ENCODE measurements at places on chromosomes 13 and 19.

- peak; percentile 2 for DNase-seq
These were observed 528 bp downstream of the ZNF8 start for GRCh38 chr19:58279042-58279924.

- no peak for DNase-seq
These were observed 701.4 kb downstream of the FGF9 start for GRCh38 chr13:22372261-22372660.

GRCh38 chr19:46786236-46787039 lies 2.0 kb downstream of the SLC1A5 start:
- peak; percentile 81 for DNase-seq

- DNase-seq, result no peak
These were observed 47.9 kb downstream of the DCT start for GRCh38 chr13:94431574-94431973.

DNA sequence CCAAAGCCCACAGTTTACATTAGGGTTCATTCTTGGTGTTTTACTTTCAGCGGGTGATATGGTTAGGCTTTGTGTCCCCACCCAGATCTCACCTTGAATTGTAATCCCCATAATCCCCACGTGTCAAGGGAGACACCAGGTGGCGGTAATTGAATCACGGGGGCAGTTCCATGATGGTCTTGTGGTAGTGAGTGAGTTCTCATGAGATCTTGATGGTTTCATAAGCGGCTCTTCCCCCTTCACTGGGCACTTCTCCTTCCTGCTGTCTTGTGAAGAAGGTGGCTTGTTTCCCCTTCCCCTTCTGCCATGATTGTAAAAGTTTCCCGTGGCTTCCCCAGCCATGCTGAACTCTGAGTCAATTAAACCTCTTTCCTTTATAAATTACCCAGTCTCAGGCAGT lies 12.0 kb downstream of the FPR2 start:
- no peak for DNase-seq

GRCh38 chr13:29802621-29803020 lies 47.8 kb downstream of the UBL3 start:
- no peak for DNase-seq

GRCh38 chr13:74068471-74068870 lies 65.7 kb downstream of the KLF12 start:
- no peak for DNase-seq

GRCh38 chr13:95745752-95746151 lies 68.8 kb downstream of the DNAJC3 start:
- no peak for DNase-seq

DNA sequence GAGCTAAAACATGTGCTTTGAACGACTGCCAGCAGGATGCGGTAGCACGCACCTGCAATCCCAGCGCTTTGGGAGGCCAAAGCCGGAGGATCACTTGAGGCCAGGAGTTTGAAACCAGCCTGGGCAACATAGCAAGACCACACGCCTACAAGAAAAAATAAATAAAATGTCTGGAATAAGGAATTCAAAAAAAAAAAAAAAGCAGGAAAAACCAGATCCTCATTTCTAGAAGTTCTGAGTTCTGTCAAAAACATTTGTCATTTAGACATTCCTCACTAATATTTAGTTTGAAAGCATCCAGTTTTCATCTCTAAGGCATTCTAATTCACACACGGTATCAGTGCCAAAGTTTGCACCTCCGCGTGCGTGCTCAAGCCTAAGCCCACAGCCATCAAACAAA lies 36.9 kb upstream of the USE1 start:
- DNase-seq, result no peak

GRCh38 chr19:14305706-14306105 lies 75.5 kb upstream of the ADGRE5 start:
- DNase-seq, result no peak

DNA sequence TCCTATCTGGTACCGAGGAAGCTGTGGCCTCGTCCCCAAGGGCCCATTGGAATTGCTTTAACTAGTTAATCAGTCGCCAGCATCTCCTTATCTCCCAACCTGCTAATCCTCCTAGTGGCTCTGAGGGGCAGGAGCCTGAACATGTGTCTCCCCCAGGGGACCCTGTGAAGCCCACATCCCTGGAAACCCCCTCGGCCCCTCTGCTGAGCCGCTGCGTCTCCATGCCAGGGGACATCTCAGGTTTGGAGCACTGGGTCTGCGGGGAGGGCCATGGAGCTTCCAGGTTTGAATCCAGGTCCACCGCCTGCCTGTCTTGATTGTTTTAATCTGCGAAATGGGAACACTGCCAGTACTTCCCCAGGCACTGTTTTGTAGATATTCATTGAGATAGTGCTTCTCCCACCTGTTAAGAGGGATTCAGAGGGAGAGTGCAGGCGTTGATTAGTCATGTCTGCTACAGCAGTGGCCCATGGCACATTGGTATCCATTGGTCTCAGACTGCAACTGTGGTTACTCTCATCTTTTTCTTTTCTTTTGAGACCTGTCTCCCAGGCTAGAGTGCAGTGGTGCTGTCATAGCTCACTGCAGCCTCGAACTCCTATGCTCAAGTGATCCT lies 6.4 kb downstream of the PNPLA6 start:
- DNase-seq, result no peak

DNA sequence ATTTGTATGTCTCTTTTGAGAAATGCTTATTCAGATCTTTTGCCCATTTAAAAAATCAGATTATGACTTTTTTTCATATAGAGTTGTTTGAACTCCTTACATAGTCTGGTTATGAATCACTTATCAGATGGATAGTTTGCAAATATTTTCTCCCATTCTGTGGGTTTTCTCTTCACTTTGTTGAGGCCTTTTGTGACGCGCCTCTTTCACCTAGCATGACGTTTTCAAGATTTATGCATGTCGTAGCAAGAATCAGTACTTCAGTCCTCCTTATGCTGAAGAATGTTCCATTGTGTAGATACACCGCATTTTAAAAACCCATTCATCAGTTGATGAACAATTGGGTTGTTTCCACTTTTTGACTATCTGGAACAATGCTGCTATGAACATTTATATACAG lies 13.4 kb downstream of the PABPC3 start:
- no peak for DNase-seq

- DNase-seq, result no peak
These were observed 8.1 kb downstream of the CEBPA start for GRCh38 chr19:33294058-33294798.

DNA sequence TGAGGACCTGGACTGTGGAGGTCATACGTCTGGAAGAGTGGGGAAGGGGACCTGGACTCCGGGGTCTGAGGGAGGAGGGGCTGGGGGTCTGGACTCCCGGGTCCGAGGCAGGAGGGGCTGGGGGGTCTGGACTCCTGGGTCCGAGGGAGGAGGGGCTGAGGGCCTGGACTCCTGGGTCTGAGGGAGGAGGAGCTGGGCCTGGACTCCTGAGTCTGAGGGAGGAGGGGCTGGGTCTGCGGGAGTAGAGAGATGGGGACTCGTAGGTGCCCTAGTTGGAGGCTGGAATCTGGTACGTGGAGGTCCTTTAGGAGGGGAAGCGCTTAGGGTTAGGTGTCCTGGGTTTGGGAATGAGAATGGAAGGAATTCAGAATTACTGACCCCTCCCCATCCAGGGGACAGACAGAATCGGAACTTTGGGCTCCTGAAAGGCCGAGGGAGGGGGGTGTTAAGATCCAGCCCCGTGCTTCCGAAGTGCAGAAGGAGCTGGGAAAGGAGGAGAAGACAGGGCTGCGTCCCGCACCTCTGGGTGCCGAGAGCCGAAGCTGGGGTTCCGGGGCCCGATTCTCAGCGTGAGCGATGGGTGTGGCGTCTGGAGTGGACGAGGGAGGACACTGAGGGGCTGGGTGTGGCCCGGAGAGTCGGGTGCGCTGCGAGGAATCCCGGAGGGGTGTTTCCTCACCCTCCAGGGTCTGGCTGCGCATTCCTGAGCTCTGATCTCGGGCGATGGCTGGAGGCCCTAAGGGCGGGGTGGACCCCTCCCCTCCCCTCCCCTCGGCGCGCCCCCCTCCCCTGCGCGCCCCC lies 608 bp downstream of the MYADM start:
- no peak for DNase-seq

DNA sequence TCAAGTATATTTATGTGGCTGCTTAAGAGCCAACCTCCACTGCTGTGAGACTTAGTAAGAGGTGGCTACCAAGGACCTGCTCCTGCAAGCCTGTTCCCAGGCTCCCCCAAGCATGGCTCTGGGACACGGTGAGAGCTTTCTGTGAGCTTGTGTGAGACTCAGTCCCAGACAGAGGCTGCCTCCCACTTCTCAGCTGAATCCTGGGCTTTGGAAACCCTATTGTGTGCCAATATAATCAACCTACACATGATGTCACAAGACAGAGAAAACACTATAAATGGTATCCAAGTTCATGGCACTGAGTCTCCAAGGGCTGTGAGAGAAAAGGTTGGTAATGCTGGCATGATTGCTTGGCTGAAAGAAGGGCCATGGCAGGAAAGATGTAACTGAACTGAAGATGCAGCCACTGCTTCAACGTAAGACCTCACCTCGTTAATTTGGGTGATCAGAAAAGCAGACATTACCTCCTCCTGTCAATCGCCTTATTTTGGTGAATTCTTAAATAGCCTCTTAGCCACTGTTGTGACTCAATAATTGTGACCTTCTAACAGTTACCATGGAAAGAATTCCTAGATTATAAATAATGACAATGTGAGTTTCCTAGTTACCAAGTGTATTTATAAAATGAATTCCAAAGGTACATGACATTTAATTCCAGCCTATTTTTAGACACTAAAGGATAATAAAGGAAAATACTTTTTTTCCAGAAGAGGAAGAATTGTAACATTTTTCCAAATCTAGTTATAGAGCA lies 332.0 kb downstream of the IRS2 start:
- DNase-seq, result no peak

GRCh38 chr13:61276401-61276800 lies 139.2 kb downstream of the PCDH20 start:
- DNase-seq, result no peak

- no peak for DNase-seq
These were observed at the start of gene TBXA2R for GRCh38 chr19:3606690-3607289. TBXA2R (minus strand) TSS chr19:3606875; CDS start chr19:3600634, 6,241 bp downstream.

- DNase-seq, result no peak
These were observed 1235.2 kb upstream of the SLC10A2 start for GRCh38 chr13:104301171-104301975.

DNA sequence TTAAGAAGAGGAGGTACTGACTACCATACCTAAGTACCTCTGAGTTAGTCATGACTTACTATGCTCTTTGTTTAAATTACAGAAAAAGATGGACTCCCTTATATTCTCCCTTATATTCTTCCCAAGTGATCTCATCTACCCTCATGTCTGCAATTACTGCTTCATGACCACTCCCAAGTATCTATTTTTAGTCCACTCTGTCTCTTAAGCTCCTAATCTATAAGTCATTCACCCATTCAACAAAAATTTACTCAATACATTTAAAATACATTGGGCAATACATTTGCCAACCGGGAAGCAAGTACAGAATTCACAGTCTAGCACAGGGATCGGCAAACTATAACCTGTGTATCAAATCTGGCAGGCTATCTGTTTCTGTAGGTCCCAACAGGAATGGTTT lies 42.6 kb downstream of the KPNA3 start:
- no peak for DNase-seq

- no peak for DNase-seq
These were observed 85.3 kb upstream of the MYCBP2 start for GRCh38 chr13:77412116-77412635.

DNA sequence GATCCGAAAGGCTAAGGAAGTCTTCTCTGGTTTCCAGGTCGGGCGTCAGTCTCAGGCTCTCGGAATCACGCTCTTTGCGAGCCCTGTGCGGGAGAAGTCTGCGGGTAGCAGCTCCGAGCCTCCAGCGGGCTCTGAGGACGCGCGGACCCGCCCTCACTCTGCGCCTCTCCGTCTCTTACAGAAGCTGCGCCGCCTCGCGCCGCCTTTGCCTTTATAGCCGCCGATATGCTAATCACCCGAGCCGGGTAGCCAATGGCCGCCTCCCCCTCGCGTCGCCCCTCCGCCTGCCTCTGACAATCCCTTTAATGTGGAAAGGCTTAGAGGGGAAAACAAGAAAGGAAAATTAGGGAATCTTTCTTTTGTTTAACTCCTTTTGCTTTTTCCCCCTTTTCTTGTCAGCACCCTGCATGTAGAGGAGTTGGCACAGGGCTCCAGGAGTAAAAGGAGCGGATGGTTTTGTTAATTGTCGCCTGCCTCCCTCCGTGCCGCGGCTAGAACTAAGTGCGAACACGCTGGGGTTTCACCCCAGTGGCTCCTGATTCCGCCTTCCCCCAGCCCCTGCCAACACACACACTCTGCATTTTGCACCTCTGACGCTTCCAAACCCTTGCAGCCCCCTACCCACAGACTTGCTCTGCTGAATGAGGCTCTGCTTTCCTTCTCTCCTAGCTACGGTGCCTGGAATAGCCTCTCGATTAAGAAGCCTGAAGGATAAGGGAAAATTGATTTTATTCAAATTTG lies at the start of gene PCDH8:
Gene PCDH8, minus strand, starts transcription at position 186 of the 741 bp plus-strand sequence. CDS start 204 bp downstream, outside the sequence.
- DNase-seq, result no peak

DNA sequence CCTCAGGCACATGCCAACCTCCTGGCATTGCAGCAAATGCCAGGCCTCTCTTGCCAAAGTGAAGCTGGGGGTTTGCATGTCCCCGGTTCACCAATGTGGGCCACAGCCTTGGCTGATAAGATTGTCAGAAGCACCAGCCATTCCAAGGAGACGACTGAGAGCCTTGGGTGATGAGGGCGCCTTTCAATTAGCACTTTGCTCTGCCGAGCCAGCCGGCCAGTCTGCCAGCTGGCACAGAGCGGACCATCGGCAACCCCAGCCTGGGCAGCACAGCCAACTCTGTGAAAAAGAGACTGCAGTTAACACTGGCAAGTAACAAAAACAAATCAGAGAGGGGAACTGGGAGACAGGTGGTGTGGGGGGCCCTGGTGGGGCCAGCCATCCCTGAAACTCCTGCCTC lies 67.3 kb downstream of the EFNB2 start:
- no peak for DNase-seq

DNA sequence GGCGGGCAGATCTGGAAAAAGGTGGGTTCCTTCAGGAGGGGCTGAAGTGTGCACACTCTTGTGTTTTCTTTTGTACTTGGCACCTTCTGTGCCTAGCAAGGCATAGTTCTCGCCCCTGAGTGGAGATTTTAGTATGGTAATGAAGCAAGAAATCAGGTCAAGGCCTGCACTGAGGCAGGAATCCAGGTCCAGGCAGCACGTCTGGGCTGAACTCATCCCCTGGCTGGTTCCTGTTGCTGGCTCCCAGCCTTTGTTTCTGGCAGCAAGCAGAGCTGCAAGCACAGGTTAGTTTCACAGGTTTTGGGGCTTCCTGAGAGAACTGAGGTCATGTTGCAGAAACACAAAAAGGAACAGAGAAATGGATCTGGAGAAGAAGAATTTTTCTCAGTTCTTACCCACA lies 21.2 kb downstream of the SIGLEC7 start:
- no peak for DNase-seq

GRCh38 chr13:51419001-51419636 lies 33.7 kb downstream of the INTS6 start:
- DNase-seq, result no peak

GRCh38 chr19:49200238-49200862 lies 42.8 kb downstream of the TRPM4 start:
- no peak for DNase-seq

DNA sequence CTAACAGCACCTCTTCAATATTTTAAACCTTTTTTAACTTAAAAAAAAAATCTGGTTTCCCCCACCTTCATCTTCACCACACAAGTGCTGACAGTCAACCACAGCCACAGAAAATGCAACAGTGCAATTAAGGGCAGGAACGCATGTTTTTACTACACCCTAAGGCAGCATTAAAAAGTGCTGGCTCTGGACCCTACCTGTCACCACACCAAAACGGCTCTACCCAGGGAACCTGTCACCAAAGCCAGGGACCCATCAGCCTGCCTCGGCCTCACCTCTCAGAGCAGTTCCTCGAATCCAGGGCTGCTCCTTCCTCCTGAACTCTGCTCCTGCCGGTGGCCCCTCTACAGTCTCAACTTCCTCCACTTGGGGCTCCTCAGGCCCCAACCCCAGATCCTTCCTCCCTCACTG lies 22.5 kb upstream of the SLC35E1 start:
- no peak for DNase-seq
